ENCODE measurements at places on chromosomes 5 and 9.

GRCh38 chr5:124936626-124936933 lies 190.1 kb upstream of the ZNF608 start:
- no peak for DNase-seq

DNA sequence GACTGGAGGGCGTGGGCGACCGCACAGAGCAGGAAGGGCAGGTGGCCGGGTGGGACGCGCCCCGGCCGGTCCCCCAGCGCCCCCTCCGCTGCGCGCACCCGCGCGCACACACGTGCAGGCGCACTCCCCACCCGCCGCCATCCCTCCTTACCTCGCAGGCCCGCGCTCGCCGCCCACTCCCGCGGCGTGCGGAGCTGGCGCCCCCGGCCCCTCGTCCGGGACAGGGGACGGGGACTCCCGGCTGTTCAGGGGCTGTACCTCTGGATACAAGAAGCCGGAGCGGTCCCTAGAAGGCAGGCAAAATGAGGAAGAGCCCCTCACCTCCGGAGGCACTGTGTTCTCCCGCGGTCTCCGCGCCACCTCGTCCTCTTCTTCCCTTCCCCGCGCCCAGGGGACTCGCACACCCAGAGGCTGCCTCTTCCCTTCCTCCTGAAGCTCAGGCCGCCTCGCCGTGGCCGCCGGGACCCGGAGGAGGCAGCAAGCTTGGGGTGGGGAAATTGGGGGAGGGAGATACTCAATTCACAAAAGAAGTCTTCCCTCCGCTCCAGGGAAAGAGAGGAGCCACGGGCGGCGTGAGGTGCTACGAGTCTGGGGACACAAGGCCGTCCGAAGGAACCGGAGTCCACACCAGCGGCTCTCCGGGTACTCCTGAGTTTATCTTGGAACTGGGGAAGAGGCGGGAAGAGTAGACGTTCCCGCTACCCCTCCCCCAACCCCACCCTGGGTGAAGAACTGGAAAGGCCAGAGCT lies 1.4 kb upstream of the GABRB2 start:
- peak; percentile 49 for DNase-seq

DNA sequence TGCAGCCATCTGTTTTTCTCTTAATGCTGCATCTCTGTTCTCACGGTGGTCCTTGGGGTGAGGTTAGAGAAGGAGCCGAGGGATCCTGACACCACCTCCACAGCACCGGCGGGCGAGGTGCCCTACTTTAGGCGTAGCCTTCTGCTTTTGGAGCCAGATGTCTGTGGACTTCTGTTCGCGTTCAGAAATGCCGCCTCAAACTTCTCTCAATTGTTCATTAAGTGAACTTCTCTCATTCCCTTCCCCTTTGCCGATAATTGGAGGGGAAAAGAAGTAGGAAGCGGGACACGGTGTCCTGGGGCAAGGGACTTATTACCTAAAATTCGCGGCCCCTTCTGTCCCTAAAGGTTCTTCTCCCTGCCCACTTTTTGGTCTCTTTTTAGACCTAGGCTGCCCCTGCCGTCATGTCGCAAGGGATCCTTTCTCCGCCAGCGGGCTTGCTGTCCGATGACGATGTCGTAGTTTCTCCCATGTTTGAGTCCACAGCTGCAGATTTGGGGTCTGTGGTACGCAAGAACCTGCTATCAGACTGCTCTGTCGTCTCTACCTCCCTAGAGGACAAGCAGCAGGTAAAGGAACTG lies 455 bp downstream of the KIF20A start:
- DNase-seq: no peak

- DNase-seq: peak; percentile 76
These were observed 8.5 kb upstream of the ANGPTL2 start for GRCh38 chr9:127130661-127131538.

DNA sequence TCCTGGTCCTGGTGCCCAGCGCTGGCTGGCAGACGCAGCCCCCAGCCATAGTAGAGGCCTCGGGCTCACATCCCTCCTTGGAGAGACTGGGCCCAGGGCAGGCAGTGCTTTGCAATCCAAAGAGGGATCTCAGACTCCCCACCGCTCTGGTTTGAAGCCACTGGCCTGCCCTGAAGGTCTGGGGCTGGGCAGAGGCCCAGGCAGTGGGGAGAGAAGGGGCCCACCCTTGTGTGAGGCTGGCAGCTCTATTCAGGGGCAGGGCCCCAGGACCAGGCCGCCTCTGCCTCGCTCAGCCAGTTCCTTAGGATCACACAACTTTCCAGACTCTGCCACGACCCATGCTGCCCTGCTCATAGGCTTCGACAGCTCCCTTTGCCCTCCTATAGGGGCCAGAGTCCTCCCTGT lies 10.7 kb upstream of the SEC16A start:
- no peak for DNase-seq

DNA sequence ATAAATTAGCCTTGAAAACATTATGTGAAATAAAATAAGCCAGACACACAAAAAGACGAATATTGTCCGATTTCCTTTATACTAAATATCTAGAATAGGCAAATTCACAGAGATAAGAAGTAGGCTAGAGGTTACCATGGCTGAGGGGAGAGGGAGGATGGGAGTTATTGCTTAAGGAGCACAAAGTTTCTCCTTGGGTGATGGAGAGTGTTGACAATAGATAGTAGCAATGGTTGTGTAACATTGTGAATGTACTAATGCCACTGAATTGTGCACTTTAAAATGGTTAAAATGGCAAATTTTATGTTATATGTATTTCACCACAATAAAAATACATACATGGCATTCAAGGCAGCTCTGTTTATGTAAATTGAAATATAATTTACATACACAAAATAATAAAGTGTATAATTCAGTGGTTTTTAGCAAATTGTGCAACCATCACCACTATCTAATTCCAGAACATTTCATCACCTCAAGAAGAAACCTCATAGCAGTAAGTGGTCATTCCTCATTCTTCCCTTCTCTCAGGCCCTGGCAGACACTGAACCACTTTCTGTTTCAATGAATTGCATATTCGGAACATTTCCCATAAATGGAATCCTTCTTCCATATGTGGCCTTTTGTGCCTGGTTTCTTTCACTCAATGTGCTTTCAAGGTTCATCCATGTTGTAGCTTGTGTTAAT lies 59.2 kb downstream of the NDST1 start:
- peak; percentile 27 for DNase-seq

DNA sequence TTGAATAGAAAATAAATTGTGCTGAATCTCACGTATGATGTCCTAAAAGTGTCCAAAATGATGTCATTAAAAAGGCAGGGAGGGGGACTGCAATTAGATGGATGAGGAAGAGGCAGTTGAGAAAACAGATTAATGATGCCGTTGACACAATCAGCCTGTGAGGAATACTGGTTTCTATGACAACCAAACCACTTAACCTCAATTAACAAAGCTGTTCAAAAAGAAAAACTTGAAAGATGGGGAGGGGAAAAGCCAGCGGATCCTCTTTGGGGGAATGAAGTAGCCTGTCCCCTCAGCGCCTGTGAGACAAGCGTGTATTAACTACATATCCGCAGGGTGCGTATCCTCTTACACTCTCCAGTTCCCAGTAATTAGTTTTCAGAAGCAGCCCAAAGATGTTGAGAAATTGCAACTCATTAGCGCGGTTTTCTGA lies 160.7 kb downstream of the TTC39B start:
- DNase-seq: no peak

DNA sequence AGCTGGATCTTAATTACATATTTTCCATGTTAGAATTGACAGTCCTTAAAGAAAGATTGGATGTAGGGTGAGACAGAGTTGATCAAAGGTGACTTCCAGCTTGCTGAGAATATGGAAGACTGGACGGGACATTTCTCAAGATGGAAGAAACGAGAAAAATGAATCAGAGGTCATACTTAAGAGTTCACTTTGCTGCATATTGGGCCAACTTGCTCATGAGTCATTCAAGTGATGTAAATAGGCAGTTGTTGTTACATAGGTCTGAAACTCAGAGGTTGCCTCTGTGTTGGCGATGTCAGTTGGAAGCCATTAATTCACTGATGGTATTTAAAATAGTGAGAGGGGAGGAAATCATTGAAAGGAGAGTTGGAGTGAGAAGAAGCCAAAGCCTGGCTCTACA lies 132.8 kb downstream of the CD180 start:
- no peak for DNase-seq

DNA sequence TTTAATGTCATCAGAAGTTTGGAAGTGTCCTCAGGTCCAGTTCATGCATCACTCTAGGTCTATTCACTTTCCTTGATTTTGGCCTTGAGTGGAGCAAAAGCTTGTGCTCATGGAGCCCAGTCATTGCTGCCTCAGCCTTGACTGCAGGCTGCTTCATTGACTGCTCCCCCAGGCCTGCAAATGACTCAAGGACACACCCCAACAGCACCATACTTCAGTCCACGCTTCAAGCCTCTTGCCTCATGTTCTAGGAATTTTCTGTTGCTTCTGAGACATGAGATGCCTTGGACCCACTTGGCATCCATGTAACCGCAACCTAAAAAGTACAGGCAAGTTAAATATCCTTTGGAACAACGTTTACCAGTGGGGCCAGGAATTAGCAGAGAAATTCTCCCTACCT lies 193.7 kb downstream of the PIK3R1 start:
- no peak for DNase-seq

GRCh38 chr9:7533376-7534090 lies 266.0 kb downstream of the DMAC1 start:
- DNase-seq: no peak

GRCh38 chr9:35664531-35665470 lies at the start of gene ARHGEF39:
ARHGEF39 (minus strand) TSS chr9:35665195; CDS start chr9:35665169, 26 bp downstream.
- DNase-seq: peak; percentile 87

DNA sequence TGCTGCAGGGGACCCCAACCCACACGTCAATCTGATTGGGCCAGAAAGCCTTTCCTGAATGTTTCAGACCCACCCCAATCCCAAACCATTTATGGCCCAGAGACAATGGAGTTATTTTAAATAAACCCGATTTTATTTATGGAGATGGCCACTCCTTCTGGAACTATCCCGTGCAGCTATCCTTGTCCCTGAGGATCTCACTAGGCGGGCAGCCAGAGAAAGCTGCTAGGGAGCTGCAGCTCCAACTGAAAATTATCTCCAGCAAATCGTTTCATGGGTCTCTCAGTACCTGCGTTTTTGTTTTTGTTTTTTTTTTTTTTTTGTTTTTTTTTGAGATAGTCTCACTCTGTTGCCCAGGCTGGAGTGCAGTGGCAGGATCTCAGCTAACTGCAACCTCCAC lies 23.0 kb downstream of the C1QTNF2 start:
- DNase-seq: no peak

GRCh38 chr5:18961234-18961633 lies 1026.8 kb downstream of the CDH18 start:
- DNase-seq: no peak

DNA sequence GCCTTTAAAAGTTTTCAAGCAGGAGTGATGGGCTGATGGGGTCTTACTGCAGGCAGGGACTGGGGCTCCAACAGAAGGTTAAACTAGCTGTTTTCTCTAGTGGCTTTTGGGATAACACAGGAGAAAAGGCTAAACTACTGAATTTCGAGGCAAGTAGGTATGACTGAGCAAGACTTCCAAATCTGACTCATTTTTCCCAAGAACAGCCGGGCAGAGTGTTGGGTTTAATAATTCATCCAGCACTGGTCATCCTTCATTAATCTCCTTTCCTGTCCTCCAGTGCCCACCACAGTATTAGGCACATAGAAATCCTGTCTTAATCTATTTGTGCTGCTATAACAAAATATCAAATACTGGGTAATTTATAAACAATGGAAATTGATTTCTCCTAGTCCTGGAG lies 20.5 kb downstream of the MSX2 start:
- no peak for DNase-seq

- no peak for DNase-seq
These were observed 40.9 kb downstream of the SEC61B start for GRCh38 chr9:99262949-99263418.

- DNase-seq: no peak
These were observed 168.6 kb downstream of the MACROH2A1 start for GRCh38 chr5:135230251-135230925.

GRCh38 chr5:80654054-80654390 lies 430 bp upstream of the MSH3 start:
- DNase-seq: peak; percentile 49

GRCh38 chr5:173859408-173860159 lies 28.6 kb upstream of the CPEB4 start:
- DNase-seq: no peak

GRCh38 chr9:136791516-136792276 lies 552 bp downstream of the TMEM141 start:
- peak; percentile 66 for DNase-seq

DNA sequence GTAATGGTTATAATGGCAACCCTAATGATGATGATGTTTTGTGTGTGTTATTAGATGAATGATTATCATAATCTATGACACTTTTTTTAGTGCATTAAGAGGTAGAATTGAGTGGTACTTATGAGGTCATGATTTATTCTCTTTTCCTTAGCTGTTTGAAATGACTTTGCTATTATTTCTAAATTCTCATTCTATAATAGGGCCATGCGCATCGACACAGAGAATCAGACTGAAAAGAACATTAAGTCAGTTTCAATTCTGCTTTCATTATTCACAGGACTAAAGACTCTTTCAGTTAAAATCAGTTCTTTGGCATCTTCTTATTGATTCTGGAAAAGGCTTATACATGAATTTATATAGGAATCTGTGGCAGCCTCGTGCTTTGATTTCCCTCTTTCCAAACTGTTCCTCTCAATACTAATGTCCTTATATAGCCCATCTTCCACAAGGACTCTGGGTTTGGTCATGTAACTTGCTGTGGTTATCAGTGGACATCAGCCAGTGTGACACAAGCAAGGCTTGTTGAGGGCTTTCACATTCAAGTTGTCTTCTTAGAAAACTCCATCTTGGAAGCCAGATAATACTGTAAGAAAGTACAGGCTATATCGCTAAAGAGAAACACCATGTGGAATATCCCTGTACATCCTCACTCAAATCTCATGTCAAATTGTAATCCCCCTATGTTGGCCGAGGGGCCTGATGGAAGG lies 140.3 kb upstream of the CHD1 start:
- DNase-seq: no peak

DNA sequence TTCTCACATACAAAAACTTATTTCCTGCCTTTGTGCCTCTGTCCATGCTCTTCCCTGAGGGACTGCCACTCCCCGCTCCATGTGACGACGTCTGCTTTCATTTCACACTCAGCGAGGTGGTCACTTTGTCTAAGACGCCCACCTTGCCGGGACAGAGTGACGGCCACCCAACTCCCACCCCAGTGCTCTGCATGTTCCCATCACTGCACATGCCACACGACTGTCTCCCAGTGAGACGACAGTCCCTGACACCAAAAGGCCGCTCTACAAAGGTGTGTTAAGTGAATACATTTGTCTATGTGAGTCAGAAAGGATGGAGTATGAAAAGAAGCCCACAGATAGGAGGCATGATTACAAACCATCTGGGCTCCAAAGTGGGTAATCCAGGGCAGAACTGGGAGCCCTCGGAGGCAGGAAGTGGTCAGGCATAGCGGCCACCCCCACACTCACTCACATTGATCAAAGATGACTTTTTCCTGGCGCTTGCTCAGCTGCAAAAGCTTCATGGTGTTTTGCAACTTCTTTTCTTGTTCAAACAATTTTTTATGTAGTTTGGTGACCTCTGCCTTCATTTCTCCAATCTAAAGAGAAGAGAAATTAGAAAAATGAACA lies 185.8 kb downstream of the CDK5RAP2 start:
- no peak for DNase-seq

DNA sequence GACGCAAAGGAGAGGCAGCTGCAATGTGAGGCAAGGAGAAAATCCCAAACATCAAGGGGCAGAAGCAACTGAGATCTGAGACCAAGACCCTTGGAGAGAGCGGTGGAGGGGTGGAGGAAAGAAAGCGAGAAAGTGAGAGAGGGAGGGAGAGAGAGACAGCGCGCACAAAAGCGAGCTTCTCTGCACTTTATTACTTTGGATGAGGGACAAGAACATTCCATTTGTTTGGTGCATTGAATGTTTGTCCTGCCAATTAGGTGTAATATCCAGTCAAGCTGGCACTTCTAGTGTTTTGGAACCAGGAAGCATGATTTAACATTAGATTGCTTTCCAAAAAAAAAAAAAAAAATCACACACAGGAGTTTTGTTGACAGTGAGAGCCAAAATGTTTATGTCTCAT lies 1.4 kb downstream of the CAST start:
- DNase-seq: no peak

All from right forelimb (tissue), 1 donor.